GF-D8 (cell line): ENCODE measurements at places on chromosomes 2 and 18.

DNA sequence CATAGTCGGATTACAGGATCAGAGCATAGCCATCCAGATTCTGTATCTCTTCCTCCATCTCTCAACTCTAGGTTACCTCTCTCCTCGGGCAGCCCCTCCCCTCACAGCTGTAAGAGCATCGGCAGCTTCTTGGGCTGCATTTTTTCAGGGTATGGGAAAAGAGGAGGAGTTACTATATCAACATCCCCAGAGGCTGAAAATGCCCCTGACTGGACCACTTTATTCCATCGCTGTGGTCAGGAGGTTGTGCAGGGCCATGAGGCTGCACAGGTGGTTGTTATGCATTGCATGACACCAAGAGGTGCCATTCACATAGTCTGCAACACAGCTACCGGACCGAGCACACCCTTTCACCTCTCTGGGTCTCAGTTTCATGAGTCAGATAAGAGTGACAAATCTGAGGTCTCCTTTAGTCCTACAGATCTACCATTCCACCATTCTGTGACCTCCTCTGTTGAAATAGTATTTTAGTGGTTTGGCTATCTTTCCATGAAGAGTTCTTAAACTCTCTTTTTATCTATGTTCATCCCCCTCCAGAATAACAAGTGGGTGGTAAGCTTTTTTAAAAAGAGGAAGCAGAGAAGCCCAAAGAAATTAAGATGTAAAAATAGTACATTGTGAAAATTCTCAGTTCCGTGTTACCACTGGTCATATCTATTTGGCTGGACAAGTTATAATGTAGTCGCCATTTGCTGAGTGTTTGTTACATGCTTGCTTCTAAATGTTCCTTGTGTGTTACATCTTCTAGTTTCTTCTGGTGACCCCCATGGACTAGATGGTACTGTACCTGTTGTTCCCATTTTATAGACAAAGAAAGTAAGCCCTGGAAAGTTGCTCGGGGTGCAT is 56.6 kb upstream of the SLC1A4 start:
- DNase-seq, result peak; percentile 51

- no peak for DNase-seq
These were observed 150.9 kb downstream of the SMAD7 start for GRCh38 chr18:48799724-48800315.

DNA sequence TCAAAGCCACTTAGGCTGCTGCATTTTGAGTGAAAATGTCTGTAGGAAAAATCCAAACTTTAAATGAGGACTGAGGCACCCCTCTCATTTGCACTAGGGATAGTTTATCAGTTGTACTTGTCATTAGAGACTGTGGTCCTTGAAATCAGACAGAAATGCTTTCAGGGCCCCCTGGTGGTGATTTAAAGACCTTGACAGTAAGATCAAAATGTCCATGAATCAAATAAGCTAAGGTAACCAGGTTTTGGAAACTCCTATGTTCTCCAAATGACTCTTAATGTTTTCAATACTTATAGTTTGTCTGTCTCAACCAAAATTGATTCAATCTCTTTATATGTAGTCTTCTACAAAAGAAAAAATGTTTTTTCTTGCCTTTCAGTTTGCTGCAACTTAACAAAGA is 28.8 kb upstream of the DDX18 start:
- no peak for DNase-seq

DNA sequence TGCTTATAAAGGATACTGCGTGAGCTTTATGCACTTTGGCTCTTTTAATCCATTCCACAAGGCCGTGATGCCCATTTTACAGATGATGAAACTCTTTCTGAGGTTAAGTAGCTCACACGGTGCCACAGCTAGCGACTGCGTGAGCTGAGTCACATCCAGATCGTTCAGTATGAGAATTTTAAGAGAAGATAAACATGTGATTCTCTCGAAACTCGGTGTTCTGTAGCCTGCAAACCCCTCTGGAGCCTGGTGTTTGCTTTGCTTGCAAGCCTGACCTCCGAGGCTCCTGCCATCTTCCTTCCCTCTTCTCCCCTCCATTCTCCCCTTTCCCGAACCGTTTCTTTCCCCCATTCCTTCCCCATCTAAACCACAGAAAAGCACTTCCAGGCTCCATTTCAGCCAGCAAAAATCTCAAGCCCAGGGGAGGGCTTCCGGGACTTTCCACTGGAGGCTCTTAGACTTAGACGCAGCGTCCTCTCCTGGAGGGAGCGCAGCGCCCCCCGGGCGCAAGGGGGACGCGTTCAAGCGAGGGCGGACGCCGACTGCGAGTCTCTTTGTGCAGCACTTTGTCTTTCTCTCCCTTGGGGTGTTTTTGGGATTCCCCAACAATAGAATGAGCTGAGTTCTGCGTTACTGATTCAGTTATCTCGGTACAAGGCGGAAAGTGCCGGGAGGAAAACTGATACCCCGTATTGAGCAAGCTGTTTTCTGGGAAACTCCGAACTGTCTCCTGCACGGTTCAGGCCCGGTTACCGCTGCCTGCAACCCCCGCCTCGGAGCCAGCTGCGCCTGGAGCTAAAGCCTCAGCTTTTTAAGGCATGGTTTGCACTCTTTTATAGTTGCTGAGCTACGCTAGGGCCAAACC is 38.0 kb downstream of the CYP1B1 start:
- DNase-seq, result no peak

DNA sequence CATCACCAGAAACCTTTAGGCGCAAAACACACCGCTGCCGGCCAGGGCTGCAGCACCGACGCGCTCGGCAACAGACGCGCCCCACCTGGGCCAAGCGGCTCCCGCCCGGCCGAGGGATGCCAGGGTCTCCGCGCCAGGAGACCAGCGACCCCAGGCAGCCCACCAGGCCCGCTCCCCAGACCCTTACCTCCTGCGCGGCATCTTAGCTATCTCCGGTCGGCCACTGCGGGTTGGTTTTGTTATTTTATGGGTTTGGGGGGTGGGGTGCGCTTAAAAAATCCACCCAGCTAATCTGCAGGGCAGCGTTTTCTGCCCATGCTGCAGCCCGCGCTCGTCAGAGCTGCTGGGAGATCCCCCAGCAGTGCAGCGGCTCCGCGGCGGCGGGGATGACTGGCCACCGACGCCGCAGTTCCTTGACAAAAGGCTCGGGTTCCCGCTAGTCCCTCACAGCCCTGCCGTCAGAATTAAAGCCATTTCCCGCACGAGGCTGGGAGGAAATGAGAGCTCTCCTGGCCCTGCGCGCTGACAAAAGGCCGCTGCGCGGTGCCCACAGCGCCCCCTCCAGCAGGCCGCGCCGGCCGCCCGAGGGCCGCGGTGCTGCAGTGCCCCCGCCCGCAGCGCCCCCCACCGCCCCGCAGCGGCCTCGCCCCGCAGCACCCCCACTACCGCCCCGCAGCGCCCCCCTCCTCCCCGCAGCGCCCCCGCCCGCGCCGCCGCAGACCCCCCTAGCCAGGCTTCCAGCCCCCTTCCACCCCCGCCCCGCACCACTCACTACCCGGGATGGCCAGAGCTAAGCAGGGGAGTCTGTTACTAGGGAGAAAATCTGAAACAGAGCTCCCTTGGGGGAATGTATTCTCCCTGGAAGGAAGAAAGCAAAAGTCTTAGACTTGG is at the start of gene ADD2:
ADD2 (minus strand) TSS at position 502 of the 891 bp plus-strand sequence. CDS start 61,792 bp downstream, outside the sequence.
- no peak for DNase-seq

GRCh38 chr2:204495381-204495780 is 49.9 kb upstream of the PARD3B start:
- no peak for DNase-seq

GRCh38 chr2:217849154-217849975 is 153.4 kb downstream of the TNS1 start:
- DNase-seq, result no peak

DNA sequence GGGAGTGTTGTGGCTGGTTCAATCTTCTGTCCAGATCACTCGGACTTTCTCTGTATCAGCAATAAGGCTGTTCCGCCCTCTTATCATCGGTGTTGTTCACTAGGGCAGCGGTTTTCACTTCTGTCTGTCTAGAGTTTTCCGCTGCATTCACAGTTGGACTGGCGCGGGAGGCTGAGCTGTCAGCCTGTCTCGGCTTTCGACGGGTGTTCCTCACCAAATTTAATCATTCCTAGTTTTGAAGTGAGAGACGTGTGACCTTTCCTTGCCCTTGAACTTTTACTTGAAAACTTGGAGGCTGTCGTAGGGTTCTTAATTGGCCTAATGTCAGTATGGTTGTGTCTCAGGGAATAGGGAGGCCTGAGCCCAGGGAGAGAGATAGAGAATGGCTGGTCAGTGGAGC is 108.3 kb downstream of the NFATC1 start:
- no peak for DNase-seq

DNA sequence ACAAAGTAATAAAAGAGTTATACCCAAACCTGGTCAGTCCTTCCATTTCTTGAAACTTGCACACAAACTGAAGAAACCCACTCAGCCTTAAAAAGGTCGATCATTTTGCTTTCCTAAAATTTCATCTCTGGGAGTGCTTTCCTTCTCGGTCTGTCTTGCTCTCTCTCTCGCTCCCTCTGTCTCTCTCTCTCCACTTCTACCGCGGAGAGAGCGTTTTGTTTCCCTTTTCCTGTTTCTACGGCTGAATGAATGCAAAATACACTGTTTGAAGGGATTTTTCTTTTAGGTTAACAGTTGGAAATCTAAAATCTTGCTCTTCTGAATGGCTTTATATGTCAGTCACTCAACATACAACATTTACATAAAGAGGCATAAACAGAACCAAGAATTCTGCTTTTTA is 424.2 kb downstream of the TGIF1 start:
- no peak for DNase-seq

DNA sequence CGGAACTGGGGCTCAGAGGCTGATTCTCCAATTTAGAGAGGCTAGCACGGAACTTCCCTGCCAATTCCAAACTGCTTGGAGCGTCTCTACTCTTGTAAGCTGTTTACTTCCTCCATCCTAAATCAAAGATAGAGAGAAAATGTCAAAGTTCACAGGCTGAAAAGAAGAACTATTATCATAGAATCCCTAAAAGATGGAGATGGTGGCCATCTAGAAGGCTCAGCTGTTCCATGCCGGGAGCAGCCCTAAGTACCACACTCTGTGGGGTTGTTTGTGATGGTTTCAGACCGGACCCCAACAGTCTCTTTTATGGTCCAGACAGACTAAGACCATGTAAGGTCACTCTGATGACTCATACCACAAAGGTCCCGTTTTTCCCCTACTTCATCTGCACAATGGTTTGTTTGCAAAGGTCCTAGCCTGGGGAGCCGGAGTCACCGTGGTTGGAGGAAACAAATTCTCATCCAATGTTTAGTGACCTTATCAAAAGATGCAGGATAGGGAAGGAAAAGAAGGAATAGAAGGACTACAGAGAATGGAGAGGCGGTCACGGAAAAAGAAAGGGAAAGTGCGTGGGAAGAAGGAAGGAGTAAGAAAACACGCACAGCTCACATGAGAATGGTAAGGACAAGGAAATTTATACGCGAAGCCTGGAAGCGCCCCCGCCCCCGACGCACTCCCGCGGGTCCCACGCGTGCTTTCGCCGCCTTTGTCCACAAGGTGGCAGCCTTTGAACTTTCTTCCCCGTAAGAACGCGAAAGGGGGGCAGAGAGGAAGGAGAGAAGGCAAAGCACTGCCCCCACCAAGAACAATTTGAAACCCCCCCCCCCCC is 453 bp upstream of the ANTXR1 start:
- no peak for DNase-seq

DNA sequence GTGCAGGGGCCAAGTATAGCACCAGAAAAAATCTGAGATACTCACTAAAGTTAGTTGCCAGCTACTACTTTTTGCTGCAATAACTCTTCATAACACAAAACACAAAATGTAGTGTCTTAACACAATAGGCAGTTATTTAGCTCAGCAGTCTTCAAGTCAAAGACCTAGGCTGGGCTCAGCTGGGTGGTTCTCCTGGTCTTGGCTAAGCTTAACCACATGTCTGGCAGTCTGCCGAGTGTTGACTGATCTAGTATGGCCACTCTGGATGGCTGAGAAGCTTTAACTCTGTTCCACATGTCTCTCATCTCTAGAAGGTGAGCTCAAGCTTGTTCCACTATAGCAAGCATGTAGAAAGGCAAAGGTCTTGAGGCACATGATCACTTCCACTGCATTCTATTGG is 451.6 kb downstream of the SOX11 start:
- DNase-seq, result no peak

- DNase-seq, result no peak
These were observed 81.9 kb downstream of the STPG4 start for GRCh38 chr2:47073217-47073616.

DNA sequence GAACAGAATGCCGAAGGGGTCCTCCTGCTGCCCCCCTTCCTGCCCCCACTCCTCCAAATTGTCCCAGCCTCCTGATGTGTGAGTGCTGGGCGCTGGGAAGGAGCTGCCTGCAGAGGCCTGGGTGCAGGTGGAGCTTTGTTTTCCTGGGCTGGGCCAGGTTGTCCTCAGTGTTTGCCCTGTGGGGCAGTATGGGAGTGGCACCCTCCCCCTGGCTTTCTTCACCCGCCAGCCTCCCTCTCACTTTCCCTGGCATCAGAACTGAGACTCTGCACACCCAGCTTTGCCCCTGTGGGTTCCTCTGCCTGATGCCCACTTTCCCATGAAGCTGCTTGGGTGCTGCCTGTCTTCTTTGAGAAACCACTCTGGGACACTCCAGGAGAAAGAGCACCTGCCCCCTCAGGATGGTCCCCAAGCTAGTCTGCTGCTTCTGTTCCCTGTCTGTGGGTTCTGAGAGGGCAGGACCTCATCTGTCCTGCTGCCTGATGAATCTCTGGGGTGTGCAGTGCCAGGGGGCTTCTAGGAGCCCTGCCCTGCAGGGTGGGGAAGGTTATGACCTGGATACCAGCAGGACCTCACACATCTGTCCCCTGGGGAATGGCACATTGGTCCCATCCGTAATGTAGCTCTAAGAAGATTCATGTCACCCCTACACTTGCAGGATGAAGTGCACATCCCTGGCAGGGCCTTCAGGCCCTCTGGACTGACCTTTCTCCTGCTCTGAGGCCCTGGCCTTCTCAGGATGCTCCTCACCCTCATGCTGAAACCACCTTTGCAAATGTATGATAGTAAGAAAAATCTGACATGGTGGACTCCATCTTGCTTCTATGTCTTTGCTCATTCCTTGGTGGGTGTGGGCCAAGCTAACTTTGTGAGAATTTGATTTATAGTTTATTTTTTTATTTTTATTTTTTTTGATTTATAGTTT is 146.8 kb upstream of the HS6ST1 start:
- no peak for DNase-seq

DNA sequence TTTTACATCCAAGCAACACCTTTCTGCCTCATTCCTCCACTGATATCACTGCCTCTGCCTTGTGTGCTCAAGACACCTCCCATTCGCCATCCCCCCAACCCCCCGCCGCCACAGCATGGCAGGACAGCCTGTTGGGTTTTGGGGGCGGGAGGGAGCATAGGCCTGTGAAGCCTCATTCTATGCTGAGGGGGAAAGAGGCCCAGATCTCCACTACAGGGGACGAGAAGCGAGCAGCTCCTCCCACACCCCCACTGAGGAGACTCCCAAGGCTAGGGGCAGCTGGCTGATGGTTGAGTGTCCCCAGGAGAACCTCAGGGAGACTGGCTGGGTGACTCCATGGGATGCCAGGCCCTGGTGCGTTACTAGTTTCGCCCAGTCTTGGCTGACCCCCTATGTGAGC is 214.3 kb upstream of the SIX2 start:
- no peak for DNase-seq

DNA sequence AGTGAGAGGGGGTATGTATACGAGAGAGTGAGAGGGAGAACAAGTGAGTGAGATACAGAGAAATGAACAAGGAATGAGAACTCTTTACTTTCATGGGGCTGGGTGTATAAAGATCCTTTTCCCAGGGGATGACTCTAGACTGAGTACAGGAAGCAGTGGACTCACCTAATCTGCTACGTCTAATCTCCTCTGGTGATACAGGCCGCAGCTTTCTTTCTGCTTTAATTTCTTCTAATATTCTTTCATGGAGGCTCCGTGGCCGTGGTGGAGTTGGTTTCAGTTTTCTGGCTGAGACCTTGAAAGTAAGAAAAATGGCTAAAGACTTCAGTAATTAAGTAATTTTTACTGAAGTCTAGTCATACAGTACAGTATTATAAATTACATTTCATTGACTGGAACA is 85.2 kb downstream of the PRELID3A start:
- DNase-seq, result no peak
